ENCODE measurements at places on chromosomes 2 and 18. TPM values are rescaled to one million over a fixed set of nuclear protein-coding genes. Genes with fewer than 3 reads are reported as not detected.
A peak's percentile ranks its signal among the peaks of the same experiment; 100 is the strongest.

Gene CROCC2
- not detected for total RNA-seq

DNA sequence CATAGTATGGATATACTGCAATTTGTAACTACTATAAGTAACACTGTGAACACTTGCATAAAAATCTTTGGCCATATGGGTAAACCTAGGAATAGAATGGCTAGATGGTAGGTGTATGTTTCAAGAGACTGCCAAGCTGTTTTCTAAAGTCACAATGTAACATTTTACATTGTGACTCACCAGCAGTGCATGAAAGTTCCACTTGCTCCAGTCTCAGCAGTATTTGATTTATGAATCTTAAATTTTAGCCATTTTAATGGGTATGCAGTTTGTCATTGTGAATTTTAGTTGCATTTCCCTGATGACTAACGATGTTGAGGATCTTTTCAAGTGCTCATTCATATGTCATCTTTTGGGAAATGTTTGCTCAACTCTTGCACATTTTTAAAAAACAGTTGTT lies 86.1 kb downstream of the FARSB start:
- peaks cover 6% of the 10 kb centered on the region for H3K4me1 ChIP-seq
- no peaks in the 10 kb centered on the region for H3K27me3 ChIP-seq
- no peak overlapping the region for H3K4me3 ChIP-seq
- peaks cover 18% of the 10 kb centered on the region for H3K36me3 ChIP-seq

GRCh38 chr18:70047931-70048603 lies 100.4 kb upstream of the CD226 start:
- DNase-seq, result no peak
- H3K36me3 ChIP-seq, result peaks cover 15% of the 10 kb centered on the region
- no peaks in the 10 kb centered on the region for H3K27me3 ChIP-seq
- no peak overlapping the region for H3K27ac ChIP-seq
- no peaks in the 10 kb centered on the region for H3K4me1 ChIP-seq
- no peak overlapping the region for H3K4me3 ChIP-seq

DNA sequence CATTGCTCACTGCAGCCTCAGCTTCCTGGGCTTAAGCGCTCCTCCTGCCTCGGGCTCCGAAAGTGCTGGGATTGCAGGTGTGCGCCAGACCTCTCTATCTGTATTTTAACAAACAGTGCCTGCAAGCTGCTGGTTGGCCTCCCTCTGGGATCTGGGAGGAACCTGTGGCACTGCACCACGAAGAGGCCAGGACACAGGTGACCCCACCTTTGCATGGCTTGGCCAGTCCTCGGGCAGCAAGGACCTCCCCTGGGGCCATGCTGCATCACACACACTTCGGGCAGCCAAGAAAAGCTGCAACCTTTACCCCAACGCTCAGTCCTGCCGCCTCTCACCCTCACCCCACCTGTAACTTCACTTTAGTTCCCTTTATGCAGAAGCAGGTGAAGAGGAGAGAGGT lies 70.0 kb downstream of the PXDN start:
- no peaks in the 10 kb centered on the region for H3K27me3 ChIP-seq
- no peaks in the 10 kb centered on the region for H3K4me1 ChIP-seq
- no peak overlapping the region for H3K4me3 ChIP-seq
- H3K27ac ChIP-seq, result no peak overlapping the region
- peaks cover 14% of the 10 kb centered on the region for H3K36me3 ChIP-seq

DNA sequence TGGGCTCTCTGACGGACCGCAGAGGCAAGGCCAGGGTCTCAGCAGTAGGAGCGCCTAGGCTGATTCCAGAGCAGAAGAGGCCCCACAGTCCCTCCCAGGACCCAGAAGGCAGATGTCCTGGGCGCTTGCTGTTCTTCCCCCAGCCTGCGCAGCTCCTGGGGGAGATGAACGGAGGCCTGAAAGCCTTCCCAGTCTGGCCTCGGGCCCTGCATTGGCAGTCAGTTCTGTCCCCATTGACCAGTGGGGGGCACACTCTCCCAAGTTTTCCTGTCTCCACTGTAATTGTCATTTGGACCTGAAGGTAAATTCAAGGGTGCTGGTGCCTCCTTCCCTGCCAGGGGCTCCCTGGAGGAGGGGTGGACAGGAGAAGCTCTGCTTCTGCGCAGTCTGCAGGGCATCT lies 345.7 kb downstream of the CYP26B1 start:
- H3K4me1 ChIP-seq, result no peaks in the 10 kb centered on the region
- no peaks in the 10 kb centered on the region for H3K36me3 ChIP-seq
- H3K27ac ChIP-seq, result no peak overlapping the region
- H3K4me3 ChIP-seq, result no peak overlapping the region

- no peak for DNase-seq
- H3K4me3 ChIP-seq, result no peak overlapping the region
- no peaks in the 10 kb centered on the region for H3K27me3 ChIP-seq
- H3K36me3 ChIP-seq, result peaks cover 9% of the 10 kb centered on the region
Observed at GRCh38 chr2:43265001-43265400, 38.6 kb upstream of the ZFP36L2 start.

DNA sequence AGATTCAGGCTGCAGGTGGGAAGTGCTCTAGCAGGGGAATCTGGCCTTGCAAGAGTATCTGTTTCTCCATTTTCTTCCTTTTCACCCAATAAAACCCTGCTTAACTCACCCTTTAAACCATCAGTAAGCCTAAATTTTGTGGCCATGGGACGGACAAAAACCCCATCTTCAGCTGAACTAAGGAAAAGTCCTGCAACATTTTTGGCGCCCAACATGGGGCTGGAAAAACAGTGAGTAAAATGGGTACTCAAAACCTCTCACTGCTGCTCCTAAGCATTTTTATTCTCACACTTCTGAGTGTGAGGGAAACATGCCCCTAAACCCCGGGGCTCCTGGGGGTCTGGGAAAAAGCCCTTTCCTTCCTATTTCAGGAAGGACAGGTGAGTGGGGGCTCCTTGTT lies 414.3 kb downstream of the ZNF804A start:
- H3K4me1 ChIP-seq, result no peaks in the 10 kb centered on the region
- no peak overlapping the region for H3K27ac ChIP-seq
- H3K27me3 ChIP-seq, result no peaks in the 10 kb centered on the region
- no peak for DNase-seq
- H3K36me3 ChIP-seq, result peaks cover 8% of the 10 kb centered on the region

GRCh38 chr2:52082646-52083045 lies 1050.7 kb upstream of the NRXN1 start:
- no peak overlapping the region for H3K27ac ChIP-seq
- no peaks in the 10 kb centered on the region for H3K4me1 ChIP-seq
- no peak for DNase-seq
- no peaks in the 10 kb centered on the region for H3K36me3 ChIP-seq
- no peaks in the 10 kb centered on the region for H3K27me3 ChIP-seq

DNA sequence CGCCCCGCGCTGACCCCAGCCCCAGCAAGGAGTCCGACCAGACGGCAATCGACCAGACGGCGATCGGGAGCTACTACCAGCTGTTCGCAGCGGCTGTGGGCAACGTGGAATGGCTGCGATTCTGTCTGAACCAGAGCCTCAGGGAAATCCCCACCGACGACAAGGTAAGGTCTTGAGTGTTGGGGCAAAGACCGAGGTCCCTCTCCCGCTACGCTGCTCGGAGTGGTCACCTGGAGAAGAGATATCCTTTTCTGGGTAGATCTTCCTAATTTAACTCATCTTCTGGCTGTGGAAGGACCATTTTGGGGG lies 704 bp downstream of the ANKRD53 start:
- no peaks in the 10 kb centered on the region for H3K36me3 ChIP-seq
- H3K4me3 ChIP-seq, result peak overlapping the region; percentile 50
- no peak overlapping the region for H3K27ac ChIP-seq
